Activated CD4-positive, alpha-beta T cell treated with anti-CD3 and anti-CD28 coated beads for 36 hours (primary cell): ENCODE measurements at places on chromosomes 7 and 10. TPM values are rescaled to one million over a fixed set of nuclear protein-coding genes. Genes with fewer than 3 reads are reported as not detected.

Gene NHLRC2
- 20.1 TPM for total RNA-seq

Gene AIMP2
- 50.1 TPM for total RNA-seq

- no peak for DNase-seq
Measured at GRCh38 chr10:129165076-129165720, 301.8 kb upstream of the MGMT start.

- no peak for DNase-seq
Measured at GRCh38 chr10:90920986-90921666, at the start of gene ANKRD1. Gene ANKRD1, minus strand, starts transcription at chr10:90921087. Its CDS starts 60 bp downstream, at chr10:90921027.

GRCh38 chr7:151003572-151003971, 12.8 kb downstream of the NOS3 start:
- no peak for DNase-seq
